Mesangial cell (primary cell): ENCODE measurements at places on chromosomes 1 and 21. TPM values are rescaled to one million over a fixed set of nuclear protein-coding genes. Genes with fewer than 3 reads are reported as not detected.

The B3GALT2 gene
- total RNA-seq: 0.49 and 1.9 TPM in 2 replicates

The USH2A gene
- total RNA-seq: under 0.01 TPM in 1 of 2 replicates, not detected in the other

The MAST2 gene
- total RNA-seq: 28.8 and 32.6 TPM in 2 replicates

The SPRR2A gene
- total RNA-seq: not detected in 2 replicates

The HPDL gene
- total RNA-seq: 3.0 and 8.3 TPM in 2 replicates

The ZNF593OS gene
- total RNA-seq: 0.13 TPM in 1 of 2 replicates, not detected in the other

The CFHR3 gene
- total RNA-seq: not detected in 2 replicates

The WNT4 gene
- total RNA-seq: under 0.01 and 3.3 TPM in 2 replicates

The SAMSN1 gene
- total RNA-seq: 0.13 TPM in 1 of 2 replicates, not detected in the other

The PSRC1 gene
- total RNA-seq: 6.5 and 50.8 TPM in 2 replicates

The RNU1-2 gene
- under 0.01 TPM in 2 replicates for total RNA-seq

The SELP gene
- total RNA-seq: not detected in 2 replicates
